ENCODE measurements at places on chromosomes 6 and 20. TPM values are rescaled to one million over a fixed set of nuclear protein-coding genes. Genes with fewer than 3 reads are reported as not detected.
A peak's percentile ranks its signal among the peaks of the same experiment; 100 is the strongest.

Gene SLC22A16
- total RNA-seq = not detected

Gene REV3L
- total RNA-seq = 73.5 TPM

Gene DDRGK1
- total RNA-seq = 121 TPM

Gene PTCRA
- not detected for total RNA-seq

Gene RAD21L1
- not detected for total RNA-seq

Gene PNPLA1
- not detected for total RNA-seq

Gene JARID2
- 7.8 TPM for total RNA-seq

Gene CTSZ
- total RNA-seq = 210 TPM

Gene TRIM40
- not detected for total RNA-seq

Gene ZFP57
- not detected for total RNA-seq

Gene SLC22A7
- not detected for total RNA-seq

- no peaks in the 10 kb centered on the region for H3K27me3 ChIP-seq
- H3K27ac ChIP-seq = peak overlapping the region; percentile 60
- H3K4me3 ChIP-seq = no peak overlapping the region
- H3K36me3 ChIP-seq = no peaks in the 10 kb centered on the region
Measured at GRCh38 chr6:129140526-129140925, 257.6 kb downstream of the LAMA2 start.

GRCh38 chr6:81909162-81909561 is 156.7 kb upstream of the TENT5A start:
- H3K36me3 ChIP-seq = no peaks in the 10 kb centered on the region
- H3K27me3 ChIP-seq = no peaks in the 10 kb centered on the region
- H3K4me3 ChIP-seq = no peak overlapping the region

- no peaks in the 10 kb centered on the region for H3K27me3 ChIP-seq
- no peak overlapping the region for H3K27ac ChIP-seq
- no peaks in the 10 kb centered on the region for H3K36me3 ChIP-seq
- DNase-seq = no peak
- H3K4me1 ChIP-seq = no peaks in the 10 kb centered on the region
Measured at GRCh38 chr6:110488606-110489190, 12.3 kb upstream of the SLC22A16 start.

- H3K4me1 ChIP-seq = peaks cover 32% of the 10 kb centered on the region
- DNase-seq = no peak
- H3K27me3 ChIP-seq = peaks cover 4% of the 10 kb centered on the region
Measured at GRCh38 chr20:52103335-52103912, 88.2 kb downstream of the ZFP64 start.

DNA sequence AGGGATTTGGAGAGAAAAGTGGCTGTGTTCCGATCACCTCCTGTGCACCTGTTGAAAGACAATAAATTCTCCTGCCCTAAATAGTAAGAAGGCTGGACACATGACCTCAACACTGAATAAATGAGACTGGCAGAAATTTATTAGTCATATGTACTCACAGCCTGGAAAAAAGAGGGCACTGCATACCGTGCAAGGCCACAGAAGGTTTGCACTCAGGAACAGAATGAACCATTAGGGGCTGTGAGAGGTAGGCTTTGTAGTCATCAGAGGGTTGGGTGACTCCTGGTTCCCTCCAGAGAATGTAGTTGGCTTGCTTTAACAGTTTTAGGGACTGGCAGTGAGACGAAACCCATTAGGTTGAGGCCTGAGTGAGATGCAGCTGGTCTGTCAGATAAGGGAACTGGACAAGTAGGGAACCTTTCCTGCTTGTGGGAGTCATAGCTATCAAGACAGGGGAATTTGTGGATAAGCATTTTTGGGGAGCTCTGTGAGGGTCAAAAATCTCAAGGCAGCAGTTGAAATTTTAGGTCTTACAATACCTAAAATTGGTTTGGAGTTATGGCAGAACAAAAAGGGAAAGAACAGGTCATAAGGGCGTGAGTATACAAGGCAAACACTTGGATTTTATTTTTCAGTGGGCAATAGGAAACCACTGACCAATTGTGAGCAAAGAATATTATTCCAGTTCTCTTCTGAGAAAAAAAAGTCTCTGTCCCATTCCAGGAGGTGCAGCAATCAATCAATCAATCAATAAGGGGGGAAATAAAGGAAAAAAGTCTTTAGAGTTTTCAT is 67.9 kb upstream of the BTN3A2 start:
- no peak overlapping the region for H3K4me3 ChIP-seq
- H3K4me1 ChIP-seq = no peaks in the 10 kb centered on the region
- no peaks in the 10 kb centered on the region for H3K36me3 ChIP-seq
- H3K27ac ChIP-seq = no peak overlapping the region
- H3K27me3 ChIP-seq = no peaks in the 10 kb centered on the region

DNA sequence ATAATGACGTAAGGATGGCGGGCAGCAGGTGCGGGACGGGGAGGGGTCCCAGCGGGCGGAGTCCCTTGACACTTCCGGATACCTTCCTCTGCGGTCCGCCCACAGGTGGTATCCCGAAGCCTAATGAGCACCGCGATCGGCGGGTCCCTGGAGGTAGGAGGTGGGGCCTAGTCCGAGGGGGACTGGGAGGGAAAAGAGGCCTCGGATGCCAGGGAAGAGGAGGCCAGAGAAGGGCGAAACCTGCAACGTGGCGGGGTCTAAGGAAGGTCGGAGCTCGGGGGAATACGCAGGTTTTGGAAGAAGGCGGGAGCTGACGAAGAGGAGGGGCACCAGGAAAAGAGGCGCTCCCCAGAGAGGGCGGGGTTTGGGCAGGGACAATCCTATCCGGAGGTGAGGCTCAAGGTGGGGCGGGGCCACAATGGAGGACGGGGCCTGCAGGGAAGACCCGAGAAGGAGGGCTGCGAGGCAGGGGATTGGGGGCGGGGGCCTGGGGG is 3.7 kb downstream of the PRSS16 start:
- peak overlapping the region; percentile 24 for H3K4me3 ChIP-seq
- H3K4me1 ChIP-seq = peaks cover 9% of the 10 kb centered on the region
- H3K27me3 ChIP-seq = no peaks in the 10 kb centered on the region
- peak overlapping the region; percentile 76 for H3K27ac ChIP-seq

- H3K27ac ChIP-seq = no peak overlapping the region
- H3K36me3 ChIP-seq = peaks cover 22% of the 10 kb centered on the region
- no peaks in the 10 kb centered on the region for H3K27me3 ChIP-seq
- no peak overlapping the region for H3K4me3 ChIP-seq
- H3K4me1 ChIP-seq = peaks cover 5% of the 10 kb centered on the region
Measured at GRCh38 chr20:25300496-25301170, 52.7 kb downstream of the PYGB start.

- H3K27ac ChIP-seq = no peak overlapping the region
- H3K4me1 ChIP-seq = no peaks in the 10 kb centered on the region
- no peaks in the 10 kb centered on the region for H3K36me3 ChIP-seq
- no peaks in the 10 kb centered on the region for H3K27me3 ChIP-seq
- no peak for DNase-seq
Measured at GRCh38 chr6:88513920-88514319, 347.8 kb upstream of the CNR1 start.

DNA sequence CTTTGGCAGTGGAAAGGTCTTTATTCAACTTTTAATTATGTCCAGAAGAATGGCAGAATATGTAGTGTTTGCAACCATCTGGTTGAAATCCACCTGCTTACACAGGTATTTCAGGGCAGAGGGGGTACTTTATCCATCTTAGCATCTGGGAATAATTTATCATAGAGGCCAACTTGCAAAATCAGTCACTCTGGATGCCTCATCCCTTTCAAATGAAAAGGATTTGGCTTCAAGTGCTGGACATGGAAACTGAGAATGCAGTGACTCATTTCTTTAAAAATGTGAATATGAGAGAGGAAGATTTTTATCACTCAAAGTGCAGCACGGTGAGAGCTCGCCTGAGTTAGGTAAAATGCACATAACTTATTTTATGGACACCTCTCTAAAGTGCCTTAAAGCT is 758.3 kb downstream of the KIF16B start:
- H3K27ac ChIP-seq = no peak overlapping the region
- no peaks in the 10 kb centered on the region for H3K4me1 ChIP-seq
- no peak overlapping the region for H3K4me3 ChIP-seq
- no peaks in the 10 kb centered on the region for H3K27me3 ChIP-seq

DNA sequence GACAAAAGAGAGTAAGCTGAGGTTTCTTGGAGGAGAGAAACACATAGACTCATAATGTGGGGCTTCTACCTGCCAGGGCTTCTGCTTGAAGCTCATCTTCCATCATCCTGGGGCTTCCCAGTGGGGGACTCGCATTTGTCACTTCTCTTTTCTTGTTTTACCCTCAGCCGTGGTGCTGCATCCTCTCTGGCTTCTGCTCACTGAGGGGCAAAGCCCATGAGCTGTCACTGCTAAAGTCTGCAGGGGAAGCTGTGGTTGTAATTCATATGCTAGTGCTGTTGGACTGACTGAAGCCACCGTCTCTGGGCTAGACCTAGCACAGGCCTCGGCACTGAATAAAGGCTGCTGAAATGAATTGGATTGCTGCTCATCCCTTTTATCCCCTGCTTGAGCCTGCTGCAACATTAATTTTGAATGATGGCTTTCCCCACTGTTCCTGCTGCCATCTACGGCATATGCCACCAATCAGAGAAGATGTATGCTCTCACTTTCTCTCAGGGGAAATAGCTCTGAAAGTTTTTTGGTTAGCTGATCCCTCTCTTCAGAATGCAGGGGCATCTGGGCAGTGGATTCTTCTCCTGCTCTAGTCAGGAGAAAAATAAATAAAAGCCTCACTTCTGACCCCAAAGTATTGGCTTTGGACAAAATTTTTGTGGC is 568.4 kb upstream of the MAP3K7 start:
- no peaks in the 10 kb centered on the region for H3K36me3 ChIP-seq
- H3K27me3 ChIP-seq = no peaks in the 10 kb centered on the region
- H3K27ac ChIP-seq = no peak overlapping the region
- H3K4me1 ChIP-seq = no peaks in the 10 kb centered on the region
- H3K4me3 ChIP-seq = no peak overlapping the region

DNA sequence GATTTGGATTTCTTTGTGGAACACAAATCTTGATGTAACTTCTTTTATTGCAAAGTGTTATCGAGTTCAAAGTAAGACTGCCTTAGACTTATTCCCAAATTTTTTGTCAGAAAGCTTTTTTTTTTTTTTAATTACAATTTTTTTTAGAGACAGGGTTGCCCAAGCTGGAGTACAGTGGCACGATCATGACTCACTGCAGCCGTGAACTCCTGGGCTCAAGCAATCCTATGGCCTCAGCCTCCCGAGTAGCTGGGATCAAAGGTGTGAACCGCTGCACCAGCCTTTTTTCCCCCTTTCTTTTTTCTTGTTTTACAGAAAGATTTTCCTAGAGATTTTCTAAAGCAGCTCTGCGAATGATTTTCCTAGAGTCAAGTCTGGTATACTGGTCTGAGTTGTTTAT is 2.8 kb downstream of the RIOK1 start:
- peaks cover 28% of the 10 kb centered on the region for H3K36me3 ChIP-seq
- no peak for DNase-seq
- no peak overlapping the region for H3K27ac ChIP-seq

DNA sequence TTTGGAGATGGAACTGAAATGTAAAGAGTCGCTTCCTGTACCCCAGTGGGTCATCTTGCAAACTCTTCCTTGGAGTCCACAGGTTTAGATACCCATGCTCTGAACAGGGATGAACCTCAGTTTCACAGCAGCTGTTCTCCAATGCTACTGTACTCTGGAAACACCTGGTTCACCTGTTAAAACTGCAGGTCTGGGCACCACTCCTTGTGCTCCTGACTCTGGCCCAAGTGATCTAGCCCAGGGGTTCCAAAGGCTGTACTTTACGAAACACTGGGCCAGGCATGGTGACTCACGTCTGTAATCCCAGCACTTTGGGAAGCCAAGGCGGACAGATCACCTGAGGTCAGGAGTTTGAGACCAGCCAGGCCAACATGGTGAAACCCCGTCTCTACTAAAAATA is 102.1 kb downstream of the ATP9A start:
- no peak for DNase-seq
- H3K4me3 ChIP-seq = no peak overlapping the region
- no peak overlapping the region for H3K27ac ChIP-seq
- H3K27me3 ChIP-seq = no peaks in the 10 kb centered on the region
- peaks cover 16% of the 10 kb centered on the region for H3K36me3 ChIP-seq

GRCh38 chr6:147538821-147539220 is 30.3 kb downstream of the SAMD5 start:
- no peak for DNase-seq
- H3K27ac ChIP-seq = no peak overlapping the region
- no peaks in the 10 kb centered on the region for H3K36me3 ChIP-seq
- H3K4me1 ChIP-seq = no peaks in the 10 kb centered on the region
- no peaks in the 10 kb centered on the region for H3K27me3 ChIP-seq

DNA sequence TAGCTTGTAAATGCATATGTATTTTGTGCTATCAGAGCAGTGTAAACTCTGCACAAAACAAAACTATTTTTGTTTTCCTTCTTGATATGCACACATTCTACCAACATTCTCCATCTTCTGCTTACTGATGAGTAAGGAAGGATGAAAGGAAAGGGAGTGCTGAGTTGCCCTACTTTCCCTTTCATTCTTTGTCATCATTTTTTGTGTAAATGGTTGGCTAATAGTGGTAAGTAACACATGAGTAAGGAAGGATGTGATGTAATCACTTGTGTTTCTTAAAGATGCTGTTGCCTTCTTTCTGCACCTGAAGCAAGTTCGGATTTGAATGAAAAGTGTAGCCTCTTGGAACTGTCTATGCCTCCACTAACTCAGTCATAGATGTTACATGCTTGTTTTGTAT is 4.6 kb upstream of the REV3L start:
- H3K27ac ChIP-seq = no peak overlapping the region
- H3K27me3 ChIP-seq = no peaks in the 10 kb centered on the region
- H3K36me3 ChIP-seq = no peaks in the 10 kb centered on the region
- DNase-seq = no peak
- H3K4me1 ChIP-seq = peaks cover 10% of the 10 kb centered on the region
- H3K4me3 ChIP-seq = no peak overlapping the region

- H3K27me3 ChIP-seq = no peaks in the 10 kb centered on the region
- no peak for DNase-seq
- H3K27ac ChIP-seq = no peak overlapping the region
- H3K4me1 ChIP-seq = no peaks in the 10 kb centered on the region
- no peaks in the 10 kb centered on the region for H3K36me3 ChIP-seq
Measured at GRCh38 chr20:42376131-42376530, 758.0 kb upstream of the CHD6 start.

- DNase-seq = no peak
- no peaks in the 10 kb centered on the region for H3K27me3 ChIP-seq
- H3K4me1 ChIP-seq = peaks cover 7% of the 10 kb centered on the region
- H3K4me3 ChIP-seq = no peak overlapping the region
- no peak overlapping the region for H3K27ac ChIP-seq
- H3K36me3 ChIP-seq = no peaks in the 10 kb centered on the region
Measured at GRCh38 chr6:169978615-169979161, 227.3 kb downstream of the ERMARD start.

DNA sequence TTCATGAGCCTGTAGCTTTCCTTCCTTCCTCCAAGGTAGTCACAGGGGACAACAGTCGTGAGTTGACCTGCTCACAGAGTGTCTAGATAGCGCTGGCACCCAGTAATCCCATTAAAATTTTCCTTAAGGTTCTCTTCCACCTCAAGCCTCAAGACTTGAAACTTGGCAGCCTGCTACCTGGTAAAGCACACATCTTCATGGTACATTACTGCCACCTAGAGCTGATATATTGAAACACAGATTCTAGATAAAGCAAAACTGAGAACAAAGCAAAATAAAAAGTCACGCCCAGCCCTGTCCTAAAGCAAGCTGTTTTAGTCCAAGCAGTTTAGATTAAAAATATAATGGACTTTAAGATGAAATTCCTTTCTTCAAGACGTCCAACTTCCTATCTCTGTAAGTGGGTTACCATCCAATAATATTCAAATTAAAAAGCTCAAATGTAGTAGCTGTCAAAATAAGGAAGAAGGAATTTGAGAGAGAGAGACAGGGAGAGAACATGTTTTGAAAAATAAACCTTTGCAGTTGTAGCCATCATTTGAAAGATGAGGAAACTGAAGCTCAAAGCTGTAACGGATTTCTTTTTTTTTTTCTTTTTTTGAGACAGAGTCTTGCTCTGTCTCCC is 50.7 kb upstream of the CD83 start:
- DNase-seq = peak; percentile 23
- no peak overlapping the region for H3K4me3 ChIP-seq
- no peaks in the 10 kb centered on the region for H3K27me3 ChIP-seq
- H3K36me3 ChIP-seq = no peaks in the 10 kb centered on the region
- no peak overlapping the region for H3K27ac ChIP-seq
